ENCODE measurements at places on chromosomes 13 and 19. TPM values are rescaled to one million over a fixed set of nuclear protein-coding genes. Genes with fewer than 3 reads are reported as not detected.

SOX21 gene
- 5.2 TPM for total RNA-seq

LAIR2 gene
- not detected for total RNA-seq

PBX4 gene
- total RNA-seq = 7.1 TPM

COL5A3 gene
- total RNA-seq = 0.04 TPM

FOSB gene
- 3.0 TPM for total RNA-seq

- no peaks in the 10 kb centered on the region for H3K27me3 ChIP-seq
- H3K4me3 ChIP-seq = no peak overlapping the region
- no peak for DNase-seq
- no peak overlapping the region for H3K27ac ChIP-seq
- H3K4me1 ChIP-seq = no peaks in the 10 kb centered on the region
Observed at GRCh38 chr13:28582225-28582891, 76.6 kb upstream of the POMP start.

DNA sequence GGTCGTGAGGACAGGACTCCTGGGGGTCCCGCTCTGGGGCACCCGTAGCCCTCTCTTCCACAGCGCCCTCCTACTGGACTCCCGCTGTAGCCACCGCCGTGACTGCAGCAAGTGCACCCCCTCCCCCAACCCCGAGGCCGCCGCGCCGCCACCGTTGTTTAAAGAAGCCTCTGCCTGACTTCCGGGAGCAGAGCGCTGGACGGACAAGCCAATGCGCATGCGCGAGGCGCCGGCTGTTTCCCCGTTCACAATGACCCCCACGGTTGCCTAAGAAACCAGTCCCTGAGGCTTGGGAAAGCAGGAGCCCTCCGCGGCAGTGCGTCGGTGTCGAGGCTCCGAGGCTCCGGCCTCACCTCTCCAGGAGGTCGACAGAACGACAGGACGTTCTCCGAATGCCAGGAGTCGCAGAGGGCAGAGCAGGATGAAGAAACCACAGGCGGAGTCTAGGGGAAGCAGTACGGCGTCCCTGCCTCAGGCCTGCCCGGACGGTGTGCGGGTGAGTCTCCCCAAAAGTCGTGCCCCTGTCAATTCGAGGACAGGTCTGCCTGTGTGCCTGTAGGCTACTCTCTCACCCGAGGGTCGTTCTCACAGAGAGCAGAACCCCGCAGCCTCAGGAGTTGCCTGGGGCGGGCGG is 70.5 kb upstream of the ZNF420 start:
- H3K27ac ChIP-seq = no peak overlapping the region
- no peaks in the 10 kb centered on the region for H3K36me3 ChIP-seq
- H3K27me3 ChIP-seq = no peaks in the 10 kb centered on the region

DNA sequence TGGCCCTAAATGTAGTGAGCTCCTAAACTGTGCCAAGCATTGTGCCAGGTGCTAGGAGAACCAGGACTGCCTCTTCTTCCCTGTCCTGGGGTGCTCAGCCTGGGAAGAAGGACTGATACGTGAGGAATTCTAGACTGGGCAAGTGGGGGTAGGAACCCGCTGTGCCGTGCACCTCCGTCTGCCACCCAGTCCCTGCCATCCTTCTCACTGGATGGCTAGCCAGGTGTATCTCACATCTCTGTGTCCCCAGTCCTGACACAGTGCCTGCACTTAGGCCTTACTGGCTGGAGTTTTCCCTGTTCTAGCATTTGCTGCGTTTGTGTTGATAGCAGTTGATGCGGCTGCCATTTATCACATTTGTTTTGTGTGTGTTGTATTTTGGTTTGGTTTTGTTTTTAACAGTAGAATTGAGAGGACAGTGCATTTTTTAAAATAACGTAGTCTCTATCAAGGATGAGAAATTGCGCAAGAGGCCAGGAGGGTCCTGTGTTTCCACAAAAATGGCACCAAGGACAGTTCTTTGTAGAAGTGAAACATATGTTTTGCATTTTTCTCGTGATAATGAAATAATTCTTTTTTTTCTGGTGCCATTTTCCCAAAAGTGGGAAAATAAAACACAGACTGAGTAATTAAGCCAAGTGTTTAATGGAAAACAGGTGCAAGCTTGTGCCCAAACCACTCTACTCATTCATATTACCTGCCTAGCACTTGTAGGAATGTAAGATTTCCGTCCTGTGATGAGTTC is 4.7 kb upstream of the GPR183 start:
- no peaks in the 10 kb centered on the region for H3K27me3 ChIP-seq
- peaks cover 17% of the 10 kb centered on the region for H3K4me1 ChIP-seq
- H3K36me3 ChIP-seq = peaks cover 32% of the 10 kb centered on the region
- H3K4me3 ChIP-seq = no peak overlapping the region
- DNase-seq = no peak

DNA sequence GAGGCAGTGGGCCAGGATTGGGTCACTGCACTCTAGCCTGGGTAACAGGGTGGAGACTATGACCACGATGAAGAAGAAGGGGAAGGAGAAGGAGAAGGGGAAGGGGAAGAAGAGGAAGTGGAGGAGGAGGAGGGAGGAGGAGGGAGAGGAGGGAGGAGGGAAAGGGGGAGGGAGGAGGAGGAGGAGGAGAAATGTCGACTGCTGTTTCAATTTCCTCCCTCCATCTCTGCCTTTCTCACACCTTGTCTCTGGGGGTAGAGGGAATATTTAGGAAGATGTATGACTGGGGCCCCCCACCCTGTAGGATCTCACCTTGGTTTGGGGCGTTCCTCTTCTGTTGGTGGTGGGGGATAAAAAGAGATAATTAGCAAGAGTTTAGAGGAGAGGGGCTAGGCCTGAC is 3.8 kb downstream of the TNNT1 start:
- H3K36me3 ChIP-seq = no peaks in the 10 kb centered on the region
- DNase-seq = no peak
- H3K27me3 ChIP-seq = no peaks in the 10 kb centered on the region
- no peaks in the 10 kb centered on the region for H3K4me1 ChIP-seq
- no peak overlapping the region for H3K4me3 ChIP-seq
- H3K27ac ChIP-seq = no peak overlapping the region

GRCh38 chr19:46284635-46285034 is 12.2 kb upstream of the HIF3A start:
- DNase-seq = no peak
- H3K4me1 ChIP-seq = peaks cover 4% of the 10 kb centered on the region

DNA sequence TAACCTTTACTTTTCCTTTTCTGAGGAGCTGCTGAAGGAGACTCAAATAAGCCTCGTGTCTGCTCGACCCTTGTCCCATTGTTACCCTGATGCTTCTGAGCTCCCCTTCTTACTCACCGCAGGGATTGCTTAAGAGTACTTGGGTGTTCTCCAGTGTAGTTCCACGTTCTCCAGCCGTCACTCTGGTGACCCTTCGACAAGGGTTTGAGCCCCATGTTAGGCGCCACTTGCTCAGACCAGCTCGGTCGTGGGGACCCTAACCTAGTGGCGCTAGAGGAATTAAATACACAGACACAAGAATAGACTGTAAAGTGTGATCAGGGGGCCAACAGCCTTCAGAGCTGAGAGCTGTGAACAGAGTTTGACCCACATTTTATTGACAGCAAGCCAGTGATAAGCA is 10.3 kb downstream of the ZNF480 start:
- H3K4me3 ChIP-seq = peak overlapping the region; percentile 70
- peak; percentile 74 for DNase-seq
- no peak overlapping the region for H3K27ac ChIP-seq
- peaks cover 94% of the 10 kb centered on the region for H3K36me3 ChIP-seq
- no peaks in the 10 kb centered on the region for H3K4me1 ChIP-seq

- no peak overlapping the region for H3K27ac ChIP-seq
- no peaks in the 10 kb centered on the region for H3K36me3 ChIP-seq
- DNase-seq = no peak
- H3K4me3 ChIP-seq = no peak overlapping the region
Observed at GRCh38 chr19:35061583-35062373, 20.3 kb downstream of the HPN start.

- H3K27ac ChIP-seq = no peak overlapping the region
- H3K36me3 ChIP-seq = no peaks in the 10 kb centered on the region
- DNase-seq = no peak
- H3K4me1 ChIP-seq = no peaks in the 10 kb centered on the region
Observed at GRCh38 chr13:94239135-94239534, 240.3 kb downstream of the DCT start.

All from endodermal cell (in vitro differentiated cells).